Right hindlimb (tissue), 1 donor: ENCODE measurements at places on chromosomes 7 and 10.

DNA sequence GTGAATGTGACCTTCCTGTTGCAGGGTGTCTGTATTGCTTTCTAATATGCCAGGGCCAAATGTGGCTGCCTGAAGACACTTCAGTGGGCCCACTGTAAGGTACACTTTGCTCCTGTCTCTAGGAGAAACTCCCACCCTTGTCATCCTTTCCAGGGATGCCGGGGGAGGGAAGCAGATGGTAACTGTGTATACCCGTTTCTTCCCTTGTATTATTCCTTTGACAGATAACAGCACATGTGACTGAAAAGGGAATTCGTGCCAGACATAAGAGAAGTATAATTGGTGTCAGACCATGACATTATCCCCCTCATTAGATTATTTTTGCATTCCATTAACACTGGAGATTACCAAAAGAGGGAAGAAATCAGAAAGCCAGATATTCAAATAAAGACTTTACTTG, 317.7 kb downstream of the CAMK1D start:
- DNase-seq = no peak

DNA sequence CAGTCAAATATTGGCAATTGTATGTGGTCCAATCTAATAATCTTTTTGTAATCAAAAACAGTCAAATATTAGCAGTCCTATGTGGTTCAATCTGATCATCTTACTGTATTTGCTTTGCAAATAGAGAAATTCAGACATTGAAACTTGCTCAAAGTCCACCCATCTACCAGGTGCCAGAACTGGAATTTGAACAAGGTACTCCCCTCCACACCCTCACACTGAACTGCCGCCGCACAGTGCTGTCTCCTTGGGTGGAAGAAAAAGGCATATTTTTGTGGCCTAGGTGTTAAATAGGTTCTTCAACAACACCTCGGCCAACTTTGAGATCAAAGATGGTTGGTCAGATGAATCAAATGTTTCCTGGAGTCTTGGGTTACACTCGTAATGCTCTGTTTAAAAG, 544.2 kb upstream of the GALNT17 start:
- no peak for DNase-seq

DNA sequence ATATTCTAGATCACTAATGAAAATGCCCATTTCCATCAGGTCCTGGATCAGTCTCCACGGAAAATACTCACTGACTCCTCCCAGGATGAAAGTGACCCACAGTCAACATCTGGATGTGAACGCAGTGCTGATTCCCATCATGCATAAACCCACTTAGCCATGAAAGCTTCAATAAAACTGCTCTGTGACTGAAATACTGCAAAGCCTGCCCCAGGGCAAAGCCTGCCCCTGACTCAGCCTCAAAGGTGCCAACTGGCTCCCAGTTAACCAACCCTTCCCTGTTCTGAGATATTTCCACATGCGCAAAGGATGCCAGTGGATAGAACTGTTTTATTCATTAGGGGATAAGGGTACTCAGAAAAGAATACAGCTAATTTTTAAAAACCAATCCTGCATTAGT, 24.0 kb downstream of the OSBPL3 start:
- no peak for DNase-seq

GRCh38 chr10:91227576-91227975, 7.1 kb downstream of the PCGF5 start:
- DNase-seq = no peak

GRCh38 chr7:131581241-131582051, 25.0 kb upstream of the PODXL start:
- peak; percentile 75 for DNase-seq

GRCh38 chr10:102633287-102633686, 11.0 kb upstream of the TRIM8 start:
- DNase-seq = peak; percentile 54

DNA sequence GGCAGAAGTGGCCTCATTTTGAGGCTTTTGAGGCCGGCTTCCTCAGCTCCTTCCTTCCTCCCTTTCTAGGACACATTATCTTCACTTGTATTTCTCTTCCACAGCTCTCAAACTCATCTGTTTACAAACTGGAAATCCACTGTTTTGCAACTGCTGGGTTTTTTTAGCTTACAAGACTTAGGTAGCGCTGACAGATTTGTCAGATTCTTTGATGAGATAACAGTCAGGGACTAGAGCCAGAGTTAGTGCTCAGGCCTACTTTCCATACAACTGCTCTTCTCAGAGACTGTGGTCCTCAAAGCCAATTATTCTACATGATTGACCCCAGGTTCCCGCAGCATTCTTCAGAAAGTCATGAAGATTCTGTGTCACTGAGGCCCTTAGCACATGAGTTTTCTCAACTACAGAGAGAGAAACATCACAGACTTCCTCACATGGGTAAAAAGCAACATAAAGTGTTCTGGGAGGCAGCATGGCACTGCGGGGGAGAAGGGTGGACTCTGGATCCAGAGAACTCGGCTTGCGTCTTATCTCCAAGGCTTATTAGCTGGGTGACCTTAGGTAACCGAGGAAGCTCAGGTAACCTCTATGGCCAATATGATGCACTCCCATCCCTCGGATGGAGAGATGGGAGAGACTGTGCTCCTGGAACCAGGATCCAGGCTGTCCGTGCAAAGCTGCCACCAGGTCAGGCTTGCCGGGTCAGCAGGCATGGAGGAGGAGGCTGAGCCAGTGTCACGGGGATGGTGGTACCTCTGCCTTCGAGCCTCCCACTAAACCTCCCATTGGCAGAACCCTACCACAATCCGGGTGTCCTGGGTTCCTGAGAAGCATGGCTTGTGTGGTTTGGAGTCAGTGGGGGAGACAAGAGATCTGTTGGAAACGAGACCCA, 10.5 kb downstream of the DDC start:
- no peak for DNase-seq

- DNase-seq = peak; percentile 34
Measured at GRCh38 chr7:127587663-127588018, 570 bp upstream of the ARF5 start.

DNA sequence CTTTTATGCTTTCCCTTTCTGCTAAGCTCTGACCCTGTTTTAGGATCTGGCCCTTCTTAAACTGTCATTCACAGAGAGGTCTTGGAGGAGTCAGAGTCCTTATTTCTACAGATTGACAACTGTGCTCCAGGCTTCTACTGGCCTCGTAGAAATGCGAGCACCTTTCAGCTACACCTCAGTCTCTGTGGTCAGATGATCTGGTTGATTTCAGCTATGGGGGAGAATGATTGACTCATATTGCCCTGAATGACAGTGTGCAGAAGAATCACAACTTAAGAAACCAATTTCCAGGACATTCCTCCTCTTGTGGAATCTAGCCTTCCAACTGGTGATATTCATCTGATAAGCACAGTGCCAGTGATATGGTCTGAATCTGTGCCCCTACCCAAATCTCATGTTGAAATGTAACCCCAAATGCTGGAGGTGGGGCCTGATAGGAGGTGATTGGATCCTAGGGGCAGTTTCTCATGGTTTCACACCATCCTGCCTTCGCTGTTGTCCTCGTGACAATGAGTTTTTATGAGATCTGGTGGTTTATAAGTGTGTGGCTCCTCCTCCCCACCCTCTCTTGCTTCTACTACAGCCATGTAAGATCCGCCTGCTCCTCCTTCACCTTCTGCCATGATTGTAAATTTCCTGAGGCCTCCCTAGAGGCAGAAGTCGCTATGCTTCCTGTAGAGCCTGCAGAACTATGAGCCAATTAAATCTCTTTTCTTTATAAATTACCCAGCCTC, 14.0 kb upstream of the CYP3A7 start:
- DNase-seq = no peak

DNA sequence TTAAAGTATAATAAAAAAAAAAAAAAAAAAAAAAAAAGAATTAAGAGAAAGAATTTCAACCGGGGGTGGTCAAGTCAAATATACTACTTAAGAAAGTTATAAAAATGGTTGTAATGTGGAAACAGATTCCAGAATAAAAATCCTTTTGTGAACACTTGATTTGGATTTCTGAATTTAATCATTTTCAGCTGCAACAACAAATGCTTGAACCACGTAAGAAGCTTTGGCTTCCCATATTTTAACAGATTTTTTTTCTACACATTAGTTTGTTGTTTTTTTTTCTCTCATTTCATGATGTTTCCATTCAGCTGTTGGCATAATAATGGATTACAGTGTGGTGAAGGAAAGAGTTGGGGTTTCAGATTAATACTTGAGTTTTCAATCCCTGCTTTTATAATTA, 137.3 kb upstream of the AGR3 start:
- no peak for DNase-seq
